ENCODE measurements at places on chromosomes 7 and 10.

GRCh38 chr10:113202011-113202410 is 252.0 kb downstream of the TCF7L2 start:
- no peak for DNase-seq

- no peak for DNase-seq
These were observed 102.5 kb downstream of the SND1 start for GRCh38 chr7:127754457-127754856.

- no peak for DNase-seq
These were observed 125.8 kb downstream of the CUBN start for GRCh38 chr10:17003651-17004286.

- DNase-seq: no peak
These were observed 170.4 kb upstream of the C7orf33 start for GRCh38 chr7:148419856-148420832.

DNA sequence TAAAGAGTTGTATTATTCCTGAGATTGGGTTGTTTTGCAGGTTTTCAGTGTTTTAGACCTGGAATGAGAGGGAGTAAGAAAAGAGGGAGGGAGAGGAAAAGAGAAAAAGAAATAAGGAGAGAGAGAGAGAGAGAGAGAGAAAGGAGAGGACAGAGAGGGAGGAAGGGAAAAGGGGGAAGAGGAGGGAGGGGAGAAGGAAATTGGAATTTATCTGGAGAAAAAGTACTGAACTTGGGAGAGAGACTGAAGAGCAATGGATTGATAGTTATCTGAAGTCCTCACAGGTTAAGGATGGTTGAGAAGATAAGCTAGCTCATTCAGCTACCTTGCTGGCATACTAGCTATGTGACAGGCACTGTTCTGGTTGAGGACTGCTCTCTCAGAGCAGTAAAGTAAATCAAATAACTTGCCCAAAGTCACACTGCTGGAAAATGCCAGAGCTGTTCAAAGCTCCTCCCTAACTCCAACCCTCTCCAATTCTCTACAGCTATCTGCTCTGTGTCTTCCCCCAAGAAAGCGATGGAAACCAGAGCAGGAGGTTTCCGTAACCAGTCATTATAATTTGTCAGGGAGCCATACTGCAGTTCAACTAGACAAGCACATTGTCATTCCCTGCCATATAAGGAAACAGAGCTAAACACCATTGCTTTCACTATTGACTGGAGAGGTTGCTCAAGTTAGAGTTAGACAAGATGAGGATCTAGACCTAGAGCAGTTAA is 10.7 kb downstream of the CALD1 start:
- no peak for DNase-seq

DNA sequence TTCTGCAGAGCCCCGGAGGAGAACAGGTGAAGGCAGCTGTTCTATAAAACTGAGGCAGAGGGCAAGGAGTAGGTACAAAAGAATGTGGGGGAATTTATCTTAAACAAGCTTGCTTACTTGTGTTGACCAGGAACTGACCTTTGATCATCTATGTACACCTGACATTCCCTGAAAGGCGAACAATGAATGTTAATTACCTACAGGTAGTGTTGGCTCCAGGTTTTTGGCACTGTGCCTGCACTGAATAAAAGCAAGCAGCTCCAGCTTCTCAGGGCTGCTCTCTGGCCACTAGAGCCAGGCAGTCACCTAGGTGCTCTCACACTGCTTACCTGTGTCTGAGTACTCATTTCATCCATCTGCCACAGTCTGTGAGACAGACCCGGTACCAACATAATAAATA is 87.0 kb downstream of the RAPGEF5 start:
- DNase-seq: no peak

DNA sequence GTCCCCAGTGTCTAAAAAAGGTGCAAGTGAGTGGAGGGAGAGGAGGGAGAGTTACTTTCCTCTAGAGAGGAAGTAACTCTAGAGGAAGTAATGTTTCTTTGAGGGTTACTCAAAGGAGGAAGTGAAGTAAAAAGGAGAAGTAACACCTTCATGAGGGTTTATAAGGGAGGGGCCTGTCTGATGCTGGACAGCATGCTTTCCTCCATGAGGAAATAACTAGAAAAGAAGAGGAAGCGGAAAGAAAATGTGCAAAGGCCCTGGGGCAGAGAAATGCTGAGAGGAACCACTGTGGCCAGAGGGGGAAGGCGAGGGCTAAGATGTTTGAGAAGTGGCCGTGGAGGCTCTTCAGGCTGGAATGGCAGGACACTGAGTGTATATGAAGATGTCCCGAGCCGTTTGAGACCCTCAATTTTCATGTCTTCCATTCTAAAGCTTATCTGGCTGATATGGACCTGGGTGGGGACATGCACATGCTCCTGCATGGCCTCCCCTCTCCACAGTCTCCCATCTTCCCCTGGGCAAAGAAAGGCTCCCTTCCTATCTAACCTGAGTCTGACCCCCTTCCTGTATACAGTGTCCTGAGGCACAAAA is 3.4 kb upstream of the SLC18A2 start:
- no peak for DNase-seq

GRCh38 chr7:5550831-5551230 is 127.2 kb upstream of the TNRC18 start:
- DNase-seq: no peak

- DNase-seq: no peak
These were observed 218.3 kb downstream of the SEMA3A start for GRCh38 chr7:83976302-83976701.

Measured in hypothalamus (tissue), 51 donors.